ENCODE measurements at places on chromosomes 12 and 14. TPM values are rescaled to one million over a fixed set of nuclear protein-coding genes. Genes with fewer than 3 reads are reported as not detected.

DNA sequence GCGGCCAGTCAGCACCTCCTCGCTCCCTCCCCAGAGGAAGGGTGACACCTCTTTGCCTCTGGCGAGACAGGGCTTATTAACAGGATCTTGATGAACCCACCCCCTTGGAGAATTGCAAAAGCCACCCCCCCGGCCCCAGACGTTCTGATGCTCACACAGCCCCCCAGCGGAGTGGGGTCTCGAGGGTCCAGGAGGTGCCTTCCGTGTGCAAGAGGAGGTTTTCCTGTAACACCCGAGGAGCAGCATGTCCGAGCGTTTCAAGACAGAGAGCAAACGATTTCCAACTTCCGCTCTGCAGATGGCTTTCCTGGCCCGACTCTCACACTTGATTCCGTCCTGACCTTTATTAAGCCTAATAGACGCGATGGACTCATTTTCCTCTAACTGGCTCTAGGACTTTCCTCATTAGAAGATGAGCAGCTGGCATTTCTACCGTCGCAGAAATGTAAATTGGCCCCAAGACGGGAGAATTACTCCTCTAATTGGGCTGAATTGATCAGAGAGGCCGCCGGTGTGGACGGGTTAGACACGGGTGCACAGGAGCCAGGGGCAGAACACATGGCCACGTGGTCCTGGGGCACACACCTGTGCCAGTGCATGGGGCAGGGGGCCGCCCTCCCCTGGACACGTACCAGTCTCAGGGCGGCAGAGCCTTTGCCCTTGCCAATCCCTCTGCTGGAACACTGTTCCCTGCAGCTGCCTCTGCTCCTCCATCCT lies 84.4 kb downstream of the NOC4L start:
- no peaks in the 10 kb centered on the region for H3K27me3 ChIP-seq
- no peak overlapping the region for H3K4me3 ChIP-seq
- H3K27ac ChIP-seq, result peak overlapping the region; percentile 38
- no peaks in the 10 kb centered on the region for H3K36me3 ChIP-seq
- DNase-seq, result no peak
- H3K4me1 ChIP-seq, result peaks cover 7% of the 10 kb centered on the region

DNA sequence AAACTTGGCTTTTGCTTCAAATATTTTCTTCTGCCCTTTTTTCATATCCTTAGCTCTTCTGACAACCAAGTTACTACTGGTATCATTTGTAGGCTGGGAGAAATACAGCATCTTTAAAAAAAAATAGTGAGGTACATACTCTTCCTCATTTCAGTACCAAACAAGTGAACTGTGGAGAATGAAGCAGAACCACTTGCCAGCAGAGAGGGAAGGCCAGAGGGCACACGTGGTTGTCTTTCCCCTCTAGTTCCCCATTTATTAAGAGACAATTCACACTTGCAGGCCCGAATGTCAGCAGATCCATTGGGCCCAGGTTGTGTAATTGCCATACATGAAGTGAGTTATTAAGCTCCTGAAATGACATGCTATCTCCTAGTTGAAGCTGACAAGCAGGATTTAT lies 3.2 kb downstream of the SUSD6 start:
- H3K27me3 ChIP-seq, result no peaks in the 10 kb centered on the region
- H3K27ac ChIP-seq, result peak overlapping the region; percentile 76
- peaks cover 76% of the 10 kb centered on the region for H3K4me1 ChIP-seq
- no peaks in the 10 kb centered on the region for H3K36me3 ChIP-seq

DNA sequence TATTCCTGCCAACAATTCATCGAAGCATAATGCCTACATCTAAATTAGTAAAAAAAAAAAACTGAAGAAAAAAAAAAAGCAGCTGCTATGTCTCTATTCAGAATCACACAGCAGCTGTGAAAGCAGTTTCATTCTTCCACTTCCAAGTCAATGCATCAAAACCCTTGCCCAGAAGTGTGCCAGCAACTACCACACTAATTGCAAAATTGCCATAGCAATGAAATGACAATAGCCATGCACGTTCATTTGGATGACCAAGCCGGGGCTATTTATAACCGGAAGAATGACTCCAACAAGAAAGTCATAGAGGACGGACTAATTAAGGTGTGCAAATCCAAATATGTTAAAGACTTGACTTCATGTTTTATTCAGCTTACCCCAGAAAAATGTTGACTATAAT lies 42.5 kb downstream of the SLC2A13 start:
- H3K4me1 ChIP-seq, result no peaks in the 10 kb centered on the region
- H3K36me3 ChIP-seq, result no peaks in the 10 kb centered on the region
- H3K27me3 ChIP-seq, result no peaks in the 10 kb centered on the region
- H3K4me3 ChIP-seq, result no peak overlapping the region
- no peak for DNase-seq

- no peak overlapping the region for H3K4me3 ChIP-seq
- no peak overlapping the region for H3K27ac ChIP-seq
- peak; percentile 26 for DNase-seq
- no peaks in the 10 kb centered on the region for H3K36me3 ChIP-seq
Measured at GRCh38 chr12:93126069-93126474, 197.0 kb upstream of the EEA1 start.

DNA sequence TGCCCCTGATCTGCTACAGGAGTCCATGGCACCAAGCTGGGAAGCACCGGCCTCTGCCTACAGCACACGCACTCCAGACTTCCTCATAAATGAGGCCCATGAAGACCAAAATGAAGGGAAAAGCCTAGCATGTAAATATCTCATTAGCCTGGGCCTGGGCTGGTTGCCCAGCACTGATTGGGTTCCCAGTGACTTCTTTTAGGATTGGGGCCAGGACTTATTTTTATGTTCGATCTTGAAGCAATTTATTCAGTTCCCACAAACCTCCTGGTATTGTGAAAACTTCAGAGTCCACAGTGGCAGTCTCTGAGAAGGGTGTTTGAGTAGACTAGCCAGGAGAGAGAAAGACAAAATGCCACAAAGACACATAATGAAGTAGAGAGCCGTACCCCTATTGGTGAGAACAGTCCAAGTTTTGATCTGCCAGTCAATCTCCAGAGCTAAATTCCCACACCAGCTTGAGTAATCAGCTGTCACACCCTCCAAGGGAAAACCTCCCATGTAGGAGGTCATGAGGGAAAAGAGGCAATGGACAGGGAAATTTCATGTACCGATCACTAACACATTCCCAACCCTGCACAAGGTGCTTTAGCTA lies 78.2 kb downstream of the PHLDA1 start:
- no peak overlapping the region for H3K4me3 ChIP-seq
- H3K36me3 ChIP-seq, result no peaks in the 10 kb centered on the region
- H3K27me3 ChIP-seq, result no peaks in the 10 kb centered on the region
- DNase-seq, result no peak

The CYP27B1 gene
- 2.7 TPM for total RNA-seq

The AQP5 gene
- total RNA-seq, result 2.0 TPM

The CHGA gene
- total RNA-seq, result 9.6 TPM

Measured in thyroid gland (tissue), 4 donors.